ENCODE measurements at places on chromosomes 6 and 20.
A peak's percentile ranks its signal among the peaks of the same experiment; 100 is the strongest.

DNA sequence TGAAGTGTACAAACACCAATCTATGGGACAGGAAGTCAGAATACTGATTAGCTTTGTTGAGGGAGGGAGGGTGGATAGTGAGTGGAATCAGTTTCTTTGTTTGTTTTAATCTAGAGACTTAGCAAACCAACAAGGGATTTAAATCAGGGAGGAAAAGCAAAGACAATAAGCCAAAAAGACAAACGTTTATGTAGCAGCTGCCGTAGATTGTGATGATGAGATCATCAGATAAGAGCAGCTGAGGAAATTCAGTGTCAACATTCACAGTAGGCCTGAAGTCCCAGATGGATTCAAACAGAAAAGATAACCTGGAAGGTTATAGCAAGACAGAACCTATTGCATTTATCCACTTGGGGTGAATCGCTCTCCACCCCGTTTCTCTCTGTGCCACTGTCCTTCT lies 104.9 kb upstream of the SYNDIG1 start:
- no peak for DNase-seq

DNA sequence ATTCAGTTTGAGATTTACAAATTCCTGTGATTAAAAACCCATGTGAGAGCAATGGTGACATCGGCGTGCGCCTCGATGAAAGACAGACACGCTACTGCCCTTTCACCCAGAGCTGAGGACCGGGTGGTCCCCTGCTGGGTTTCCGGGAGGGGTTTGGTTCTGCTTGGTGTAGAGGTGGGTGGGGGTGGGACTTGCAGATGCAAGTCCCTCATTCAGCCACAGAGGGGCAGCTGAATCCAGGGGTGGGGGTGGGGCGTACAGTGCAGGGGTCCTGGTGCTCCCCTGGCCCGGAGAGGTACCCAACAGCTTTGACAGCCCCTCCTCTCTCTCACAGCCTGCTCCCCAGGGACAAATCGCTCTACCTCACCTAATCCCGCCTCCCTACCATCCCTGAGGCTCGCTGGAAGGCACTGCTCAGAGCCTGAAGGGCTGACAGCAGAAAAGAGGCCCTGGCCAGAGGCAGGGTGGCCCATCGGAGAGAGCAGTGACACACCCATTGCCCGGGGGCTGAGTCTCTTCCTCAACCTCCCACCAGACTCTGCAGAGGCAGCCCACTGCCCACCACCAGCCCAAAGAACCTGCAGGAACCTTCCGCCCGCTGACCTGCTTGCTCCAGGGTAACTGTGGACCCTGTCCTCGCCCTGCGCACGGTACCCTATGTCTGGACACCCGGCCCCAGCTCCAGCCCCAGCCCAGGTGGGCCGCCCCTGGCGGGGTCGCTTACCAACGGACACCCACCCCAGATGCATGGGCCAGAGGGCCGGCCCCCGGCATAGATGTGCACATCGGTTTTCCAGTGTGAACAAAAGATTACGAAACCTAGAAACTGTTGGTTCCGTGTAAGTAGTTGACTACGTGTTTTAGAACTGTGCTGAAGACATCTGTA lies 118.4 kb downstream of the JPH2 start:
- no peak for DNase-seq

DNA sequence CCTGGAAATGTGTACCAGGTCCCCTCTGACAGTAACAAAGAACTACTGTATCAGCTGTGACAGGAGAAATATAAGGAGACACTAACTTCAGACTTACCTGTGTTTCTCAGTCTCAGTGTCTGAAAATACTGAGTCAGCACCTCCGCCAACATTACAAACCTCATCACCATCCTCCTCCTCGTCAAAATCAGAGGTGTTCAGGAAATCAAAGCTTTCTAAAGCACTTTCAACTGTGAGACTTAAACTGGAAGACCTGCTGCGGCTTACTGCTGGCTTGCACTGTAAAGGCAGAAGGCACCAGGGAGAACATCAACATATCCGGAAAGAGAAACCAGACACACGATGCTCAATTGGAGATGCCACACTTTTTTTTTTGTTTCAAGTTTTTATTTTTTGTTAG lies 40.3 kb upstream of the ARMH2 start:
- no peak for DNase-seq

DNA sequence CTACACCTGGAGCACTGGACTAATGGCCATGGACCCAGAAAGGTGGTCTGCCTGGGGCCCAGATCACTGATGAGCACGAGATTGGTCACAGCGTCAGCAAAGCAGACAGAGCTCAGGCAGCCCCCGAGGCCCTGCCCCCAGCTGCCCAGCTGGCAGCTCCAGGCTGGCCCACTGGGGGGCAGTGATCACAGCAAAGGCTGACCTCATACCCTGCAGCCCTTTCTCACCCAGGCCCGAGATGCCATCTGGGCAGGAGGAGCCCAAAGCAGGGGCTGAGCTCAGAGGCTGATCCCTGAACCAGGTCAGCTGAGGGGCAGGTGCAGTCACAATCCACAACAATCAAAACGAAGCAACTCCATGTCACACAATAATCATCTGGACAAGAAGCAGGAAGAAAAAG lies 4.1 kb downstream of the MAP1LC3A start:
- DNase-seq = no peak

DNA sequence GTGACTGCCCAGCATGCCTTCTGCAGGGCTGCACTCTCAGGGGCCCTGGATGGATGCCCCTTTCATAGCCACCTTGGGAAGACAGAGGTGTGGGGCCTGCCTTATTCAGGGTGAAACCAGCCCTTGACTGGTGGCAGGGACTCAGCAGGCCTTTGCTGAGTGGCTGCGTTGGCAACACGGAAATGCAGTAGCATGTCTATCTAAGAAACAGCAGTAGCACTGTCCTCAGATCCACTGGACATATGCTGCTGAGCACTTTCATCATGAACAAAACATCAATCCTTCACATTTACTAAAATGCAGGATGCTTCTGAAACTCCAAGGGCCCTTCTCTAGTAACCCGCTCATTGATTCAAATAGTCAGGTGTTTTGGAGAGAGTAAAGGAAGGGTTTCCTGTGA lies 4.9 kb upstream of the TBXT start:
- no peak for DNase-seq

DNA sequence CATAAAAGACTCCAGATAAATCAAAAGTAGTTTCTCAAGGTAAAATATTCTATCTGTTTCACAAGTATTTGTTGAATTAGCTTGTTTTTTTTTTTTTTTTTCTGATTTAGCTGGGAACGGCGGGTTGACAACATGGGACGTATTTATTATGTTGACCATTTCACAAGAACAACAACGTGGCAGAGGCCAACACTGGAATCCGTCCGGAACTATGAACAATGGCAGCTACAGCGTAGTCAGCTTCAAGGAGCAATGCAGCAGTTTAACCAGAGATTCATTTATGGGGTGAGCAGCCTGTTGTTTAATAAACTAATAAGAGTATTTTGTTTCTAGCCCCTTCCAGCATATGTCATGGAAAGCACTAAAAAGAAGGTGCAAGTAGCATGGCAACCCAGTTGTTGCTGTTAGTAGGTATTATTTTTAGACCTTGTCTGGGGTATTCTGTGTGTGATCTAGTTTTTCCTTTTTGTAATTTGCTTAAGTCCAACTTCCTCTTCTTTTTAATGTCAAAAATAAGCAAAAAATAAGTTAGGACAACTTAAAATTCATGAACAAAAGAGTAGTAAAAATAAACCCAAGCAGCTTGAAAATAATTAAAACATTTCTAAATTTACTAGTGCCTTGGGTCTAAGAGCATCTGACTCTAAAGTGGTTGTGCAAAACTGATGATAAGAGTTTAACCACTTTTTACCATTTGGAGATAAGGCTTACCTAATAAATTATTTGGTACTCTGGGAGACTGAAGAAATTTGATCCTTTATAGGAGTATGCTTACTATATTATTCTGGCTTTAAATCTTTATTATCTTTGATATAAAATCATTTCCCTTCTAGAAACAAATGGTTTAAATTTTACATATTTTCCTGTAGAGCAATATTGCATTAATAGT lies 70.8 kb upstream of the DYNLRB1 start:
- DNase-seq = no peak

GRCh38 chr6:159062564-159062945 lies 17.8 kb upstream of the TAGAP start:
- peak; percentile 84 for DNase-seq

- DNase-seq = no peak
These were observed 21.9 kb upstream of the C6orf62 start for GRCh38 chr6:24740861-24741260.

- DNase-seq = no peak
These were observed 31.6 kb downstream of the SPDEF start for GRCh38 chr6:34524499-34524898.

DNA sequence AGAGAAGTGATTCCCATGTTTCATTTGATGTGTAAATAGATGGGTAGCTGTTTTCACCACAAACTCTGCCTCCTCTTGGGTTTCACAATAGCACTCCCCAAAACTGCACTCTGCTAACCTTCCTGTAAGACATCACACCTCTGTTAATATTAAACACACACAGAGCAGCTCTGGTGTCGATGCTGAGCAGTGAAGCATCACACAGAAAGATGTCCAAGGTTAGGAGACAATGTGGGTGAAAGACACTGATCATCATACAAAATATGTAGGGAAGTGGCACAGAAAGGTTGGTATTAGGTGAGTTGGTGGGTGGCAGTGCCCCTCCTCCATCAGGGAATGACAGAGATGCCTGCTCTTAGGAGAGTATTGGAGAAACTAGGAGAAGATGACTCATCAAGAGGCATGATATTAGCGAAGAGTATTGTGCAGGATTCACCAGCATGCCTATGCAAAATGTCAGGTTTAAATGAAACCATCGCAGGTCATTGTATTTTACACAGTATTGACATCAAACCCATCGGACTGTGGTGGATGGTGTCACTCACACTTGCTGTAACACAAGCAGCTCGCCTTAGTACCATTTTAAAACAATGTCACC lies 199.7 kb downstream of the TBXT start:
- no peak for DNase-seq

- no peak for DNase-seq
These were observed 33.7 kb upstream of the IRF4 start for GRCh38 chr6:357791-358341.

DNA sequence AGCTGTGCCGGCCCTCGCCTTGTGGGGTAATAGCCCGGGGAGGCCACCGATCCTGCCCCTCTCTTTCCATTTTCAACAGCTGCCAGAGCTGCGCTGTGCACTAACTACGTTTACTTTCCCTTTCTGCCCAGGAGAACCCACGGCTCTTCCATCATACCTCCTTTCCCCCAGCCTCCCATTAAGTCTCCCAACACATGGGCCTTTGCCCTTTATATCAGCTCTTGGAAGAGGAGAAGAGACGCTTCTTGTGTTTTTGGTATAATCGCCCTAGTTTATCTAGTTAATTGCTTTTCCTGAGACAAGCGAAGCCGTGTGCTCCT lies 637 bp downstream of the UBR2 start:
- DNase-seq = no peak

DNA sequence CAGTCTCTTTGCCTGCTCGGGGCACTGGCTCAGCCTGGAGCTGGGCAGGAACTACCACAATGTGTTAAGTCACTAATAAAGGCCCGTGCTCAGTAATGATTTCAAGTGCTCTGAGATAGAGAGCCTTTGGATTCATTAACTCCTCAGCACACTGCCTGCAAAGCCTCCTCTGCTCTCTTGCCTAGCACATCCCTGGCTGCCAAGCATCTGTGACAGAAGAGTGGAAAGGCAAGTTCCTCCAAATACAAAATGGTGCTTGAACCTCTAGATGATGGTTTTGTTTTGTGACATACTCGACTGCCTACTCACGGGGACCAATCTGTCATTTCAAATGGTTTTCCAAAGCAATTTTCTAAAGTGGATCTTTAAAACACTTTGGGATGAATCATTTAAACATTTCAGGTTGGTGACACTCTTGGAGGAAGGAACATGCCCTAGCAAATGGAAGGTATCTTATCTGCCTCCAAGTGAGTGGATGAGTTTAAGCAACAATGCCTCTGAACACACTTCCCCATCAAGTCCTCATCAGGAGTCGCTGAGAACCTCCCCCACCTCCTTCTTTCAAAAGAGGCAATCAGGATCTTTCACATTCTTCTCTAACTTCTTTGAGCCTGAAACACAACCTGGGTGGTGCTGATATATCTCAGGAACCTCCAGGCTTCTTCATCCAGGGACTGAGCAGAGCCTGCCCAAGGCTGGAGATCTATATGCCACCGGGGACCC lies 35.8 kb downstream of the METTL24 start:
- DNase-seq = no peak

GRCh38 chr20:57660922-57661745 lies 40.9 kb upstream of the ZBP1 start:
- DNase-seq = no peak

- DNase-seq = no peak
These were observed 14.8 kb downstream of the DCBLD1 start for GRCh38 chr6:117497237-117497636.

GRCh38 chr20:15565786-15566185 lies 1007.5 kb downstream of the KIF16B start:
- DNase-seq = no peak

DNA sequence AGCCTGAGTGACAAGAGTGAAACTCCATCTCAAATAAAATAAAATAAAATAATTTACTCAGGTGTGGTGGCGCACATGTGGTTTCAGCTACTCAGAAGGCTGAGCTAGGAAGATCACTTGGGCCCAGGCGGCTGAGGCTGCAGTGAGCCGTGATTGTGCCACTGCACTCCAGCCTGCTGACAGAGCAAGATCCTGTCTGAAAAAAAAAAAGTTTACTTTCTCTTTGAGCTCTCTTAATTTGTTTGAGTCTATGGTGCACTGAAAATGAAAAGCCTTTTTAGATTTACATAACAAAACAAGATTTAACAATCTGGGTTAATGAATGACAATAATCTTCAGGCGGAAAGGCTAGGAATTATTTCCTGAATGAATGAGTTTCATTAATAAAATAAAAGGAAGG lies 23.3 kb upstream of the NHSL1 start:
- DNase-seq = no peak

DNA sequence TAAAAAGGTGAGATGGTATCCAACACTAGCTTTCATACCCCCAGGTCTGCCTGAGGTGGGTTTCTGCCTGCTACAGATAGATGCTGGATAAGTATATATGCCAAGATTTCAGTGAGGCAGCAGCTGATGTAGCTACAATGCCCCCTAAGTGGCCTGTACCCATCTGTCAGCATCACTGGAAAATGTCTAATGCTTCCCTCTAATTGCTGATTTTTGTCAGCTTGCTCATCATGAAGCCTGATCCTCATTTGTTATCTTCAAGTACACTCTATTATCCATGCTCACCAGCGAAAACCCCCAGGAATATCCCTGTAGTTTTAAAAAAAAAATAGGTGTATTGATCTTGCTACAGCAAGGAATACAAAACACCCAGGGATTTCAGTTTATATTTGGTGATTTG lies 32.2 kb downstream of the OPRM1 start:
- no peak for DNase-seq

- no peak for DNase-seq
These were observed 101.2 kb downstream of the SNAP25 start for GRCh38 chr20:10319855-10320254.

- DNase-seq = no peak
These were observed 101.6 kb upstream of the FRMD1 start for GRCh38 chr6:168180548-168181011.

- no peak for DNase-seq
These were observed 47.4 kb upstream of the DSN1 start for GRCh38 chr20:36820928-36821327.

GRCh38 chr20:57655809-57656155 lies 35.6 kb upstream of the ZBP1 start:
- no peak for DNase-seq

GRCh38 chr20:33178726-33179125 lies 10.8 kb downstream of the BPIFA2 start:
- DNase-seq = no peak

GRCh38 chr20:39338469-39339376 lies 376.6 kb downstream of the DHX35 start:
- no peak for DNase-seq

GRCh38 chr6:159832946-159833345 lies 32.9 kb downstream of the PNLDC1 start:
- no peak for DNase-seq

- DNase-seq = no peak
These were observed 579.0 kb upstream of the BTBD3 start for GRCh38 chr20:11338496-11339306.
